Fibroblast of mammary gland (primary cell): ENCODE measurements at places on chromosomes 13 and 19.

DNA sequence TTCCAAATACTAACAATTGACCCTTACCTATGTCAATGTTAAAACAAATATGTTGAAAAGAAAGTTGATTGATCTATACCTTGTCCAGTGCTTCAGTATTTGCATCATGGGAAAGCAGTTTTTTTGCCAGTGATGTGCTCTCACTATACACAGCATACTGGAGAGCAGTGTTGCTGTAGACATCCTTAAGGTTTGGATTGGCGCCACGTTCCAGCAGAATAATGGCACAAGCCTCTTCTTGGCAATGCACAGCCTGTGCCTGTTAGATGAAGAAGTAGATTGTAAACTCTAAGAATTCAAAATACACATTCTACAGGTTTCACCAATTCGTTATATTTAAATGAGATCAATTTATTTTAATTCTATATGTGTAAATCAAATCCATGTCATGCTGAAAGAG is 43.9 kb upstream of the C1QTNF9B start:
- DNase-seq: no peak

DNA sequence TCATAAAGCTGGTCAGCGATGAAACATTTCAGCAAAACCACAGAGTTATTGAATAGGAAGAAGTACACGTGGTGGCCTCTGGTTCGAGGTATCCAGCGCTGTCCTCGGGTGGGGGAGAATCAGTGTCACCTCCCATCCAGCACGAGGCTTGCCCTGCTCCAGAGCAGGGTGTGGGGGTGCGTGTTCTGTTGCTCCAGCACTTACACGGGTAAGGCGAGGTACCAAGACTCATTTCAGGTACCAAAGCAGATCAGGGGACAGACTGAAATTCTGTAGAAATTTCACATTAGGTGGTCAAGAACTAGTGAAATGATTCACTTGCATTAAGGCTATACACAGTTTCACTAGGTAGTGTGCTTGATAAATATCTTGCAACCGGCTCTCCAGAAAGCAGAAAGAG is 164.2 kb upstream of the SOX1 start:
- no peak for DNase-seq

DNA sequence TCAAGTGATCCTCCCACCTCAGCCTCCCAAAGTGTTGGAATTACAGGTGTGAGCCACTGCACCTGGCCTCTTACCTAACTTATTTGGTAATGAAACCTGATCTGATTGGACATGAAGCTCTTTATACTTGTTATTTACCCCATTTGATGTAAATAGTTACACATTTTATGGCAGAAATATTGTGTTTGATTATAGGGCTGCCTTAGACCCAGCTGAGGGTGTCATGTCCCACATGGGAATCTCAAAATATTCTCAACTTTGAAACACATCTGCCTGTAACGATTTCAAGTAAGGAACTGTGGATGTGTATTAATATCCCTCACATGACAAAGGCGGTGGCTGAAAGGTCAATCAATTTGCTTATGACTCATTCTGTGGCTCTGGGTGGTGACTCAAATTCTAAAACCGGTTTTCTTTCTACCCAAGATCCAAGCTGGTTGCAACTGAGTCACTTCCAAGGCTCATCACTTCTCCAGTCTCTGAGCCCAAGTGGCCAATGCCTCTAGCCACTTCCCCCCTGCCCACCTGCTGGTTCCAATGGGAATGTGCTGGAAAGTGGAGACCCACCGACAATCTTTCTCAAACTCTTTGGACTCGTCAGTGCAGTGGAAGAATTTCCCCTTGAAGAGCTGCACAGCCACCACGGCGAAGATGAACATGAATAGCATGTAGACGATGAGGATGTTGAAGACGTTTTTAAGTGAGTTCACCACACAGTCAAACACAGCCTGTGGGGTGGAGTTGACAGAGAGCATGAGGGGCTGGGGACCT is 110.9 kb downstream of the IER2 start:
- DNase-seq: peak; percentile 95

DNA sequence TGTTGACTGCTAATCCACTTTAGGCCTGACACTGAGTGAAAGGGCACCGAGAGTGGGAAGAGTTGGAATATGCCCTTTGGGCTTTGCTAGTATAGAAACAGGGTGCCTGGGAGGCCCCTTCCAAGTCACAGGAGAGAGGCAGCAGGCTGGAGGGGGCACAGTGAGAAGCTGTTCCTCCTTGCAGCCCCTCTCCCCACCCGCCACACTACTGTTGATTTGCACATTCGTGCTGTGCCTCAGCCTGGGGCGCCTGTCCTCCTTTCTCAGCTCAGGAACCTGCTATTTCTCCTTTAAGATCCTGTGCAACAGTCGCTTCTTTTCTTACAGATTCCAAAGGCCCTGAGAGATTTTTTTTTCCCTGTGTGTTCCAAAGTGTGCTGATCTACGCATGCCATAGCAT is 2.8 kb upstream of the B3GLCT start:
- no peak for DNase-seq

DNA sequence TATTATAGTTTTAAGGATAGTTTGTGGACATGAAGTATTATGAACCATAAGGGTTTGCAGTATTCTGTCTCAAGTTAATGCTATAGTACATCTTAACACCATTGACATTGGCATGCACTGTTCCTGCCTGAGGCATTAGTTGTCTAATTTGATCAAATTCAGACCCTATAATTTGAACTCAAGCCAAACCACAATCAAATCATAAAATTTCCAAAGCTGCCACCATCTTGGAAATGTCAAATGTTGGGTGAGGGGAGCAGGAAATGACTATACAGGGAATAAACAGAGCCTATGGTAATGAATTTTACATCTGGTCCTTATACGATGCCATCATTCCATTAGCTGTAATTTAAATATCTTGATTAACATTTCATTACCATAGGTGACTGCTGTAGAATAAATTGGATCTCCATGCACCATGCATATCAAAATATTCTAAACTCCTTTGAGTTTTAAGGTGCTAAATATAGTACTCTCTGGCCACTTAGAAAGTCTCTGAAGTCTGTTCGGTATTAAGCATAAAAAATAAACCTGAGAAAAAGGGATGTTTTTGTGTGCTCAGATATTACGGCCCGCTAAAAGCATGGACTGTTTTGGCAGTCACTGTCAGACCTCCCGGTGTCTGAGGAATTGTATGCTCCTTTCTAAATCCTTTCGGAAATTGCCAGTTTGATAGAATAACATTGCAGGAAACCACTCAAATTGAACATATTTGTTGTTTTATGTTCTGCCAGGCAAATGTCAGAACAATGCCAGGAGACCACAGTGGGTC is 257.7 kb downstream of the SPRY2 start:
- peak; percentile 69 for DNase-seq

- DNase-seq: no peak
Observed at GRCh38 chr13:45105895-45106294, 14.4 kb upstream of the GTF2F2 start.

DNA sequence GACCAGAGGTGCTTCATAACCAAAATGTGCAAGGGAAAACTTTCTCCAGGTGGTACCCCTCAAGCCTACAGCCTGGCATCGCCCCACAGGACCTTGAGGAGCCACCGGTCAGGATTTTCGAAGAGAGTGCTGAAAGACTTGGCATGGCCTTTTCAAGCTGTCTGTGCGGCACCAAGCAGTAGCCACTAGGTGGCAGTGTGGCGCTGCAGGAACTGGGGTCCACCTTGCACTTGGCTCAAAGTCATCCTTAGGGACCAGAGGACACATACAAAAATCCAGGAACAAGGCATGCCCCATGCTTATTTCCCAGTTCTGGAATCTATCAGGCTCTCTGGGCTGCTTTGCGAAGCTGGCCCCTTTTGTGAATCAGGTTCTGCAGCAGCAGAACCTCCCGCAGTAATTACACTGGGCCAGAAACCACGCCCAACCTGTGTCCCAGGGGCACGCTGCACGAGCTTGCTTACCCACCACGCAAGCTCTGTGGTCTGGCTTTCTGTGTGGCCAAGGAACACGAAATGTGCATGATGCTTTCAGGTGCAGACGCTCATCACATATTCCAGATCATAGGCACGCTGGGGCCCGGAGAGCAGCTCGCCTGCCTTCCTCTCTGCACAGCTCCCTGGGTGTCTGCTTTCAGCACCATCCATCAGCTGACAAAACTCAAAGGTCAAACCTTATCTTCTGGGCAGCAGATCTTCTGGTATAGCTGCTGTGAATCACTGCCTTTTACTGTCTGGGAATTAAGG is 87.2 kb downstream of the SLC7A1 start:
- peak; percentile 84 for DNase-seq

DNA sequence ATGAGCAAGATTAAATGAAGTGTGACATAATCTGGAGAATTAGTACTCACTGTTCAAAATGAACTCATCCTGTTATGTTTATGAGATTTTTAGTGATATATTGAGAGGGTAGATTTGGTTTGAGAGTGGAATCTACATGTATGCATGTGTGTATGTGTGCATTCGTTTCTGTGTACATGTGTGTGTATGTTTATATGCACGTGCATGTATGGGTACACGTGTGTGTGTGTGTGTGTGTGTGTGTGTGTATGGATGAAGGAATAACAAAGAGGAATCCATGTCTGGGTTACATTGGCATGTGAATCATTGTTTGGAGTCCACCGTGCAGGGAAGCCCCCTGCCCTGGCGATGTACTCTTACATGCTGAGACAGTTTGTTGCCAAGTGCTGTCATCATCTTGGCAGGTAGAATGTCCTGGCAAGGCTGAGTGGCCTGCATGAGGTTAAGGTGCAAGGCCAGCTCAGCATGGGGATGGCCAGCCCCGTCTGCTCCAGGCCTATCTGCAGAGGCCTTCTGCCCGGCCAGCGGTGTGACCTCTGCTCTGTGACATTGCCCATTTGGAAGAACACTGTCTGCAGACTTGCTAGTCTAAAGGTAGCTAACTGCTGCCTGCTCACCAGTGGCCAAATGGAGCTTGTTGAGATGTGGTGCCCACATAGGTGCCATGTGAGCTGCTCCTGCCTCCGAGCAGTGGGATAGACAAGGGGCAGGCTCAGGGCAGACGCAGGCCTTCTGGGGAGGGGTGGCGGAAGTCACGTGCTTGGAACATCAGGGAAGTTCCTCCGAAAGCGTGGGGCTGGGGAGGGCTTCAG is 222.3 kb downstream of the TEX29 start:
- DNase-seq: no peak

- DNase-seq: peak; percentile 21
Observed at GRCh38 chr19:10166046-10166445, 28.7 kb downstream of the DNMT1 start.

DNA sequence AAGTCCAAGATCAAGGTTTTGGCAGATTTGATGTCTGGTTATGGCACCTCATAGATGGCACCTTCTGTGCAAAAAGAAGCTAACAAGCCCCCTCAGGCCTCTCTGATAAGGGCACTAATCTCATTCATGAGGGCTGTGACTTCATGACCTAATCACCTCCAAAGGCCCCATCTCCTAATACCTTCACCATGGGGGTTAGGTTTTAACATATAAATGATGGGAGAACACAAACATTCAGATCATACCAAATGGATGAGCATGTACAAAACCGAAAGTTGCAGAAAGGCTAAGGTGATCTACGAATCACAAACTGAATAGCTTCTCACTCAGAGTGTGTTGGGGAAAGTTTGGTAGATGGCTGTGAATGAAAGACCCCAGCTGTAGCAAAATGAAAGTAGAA is 217.4 kb downstream of the TBC1D4 start:
- DNase-seq: no peak

GRCh38 chr13:58313219-58313618 is 681.7 kb downstream of the PCDH17 start:
- no peak for DNase-seq

DNA sequence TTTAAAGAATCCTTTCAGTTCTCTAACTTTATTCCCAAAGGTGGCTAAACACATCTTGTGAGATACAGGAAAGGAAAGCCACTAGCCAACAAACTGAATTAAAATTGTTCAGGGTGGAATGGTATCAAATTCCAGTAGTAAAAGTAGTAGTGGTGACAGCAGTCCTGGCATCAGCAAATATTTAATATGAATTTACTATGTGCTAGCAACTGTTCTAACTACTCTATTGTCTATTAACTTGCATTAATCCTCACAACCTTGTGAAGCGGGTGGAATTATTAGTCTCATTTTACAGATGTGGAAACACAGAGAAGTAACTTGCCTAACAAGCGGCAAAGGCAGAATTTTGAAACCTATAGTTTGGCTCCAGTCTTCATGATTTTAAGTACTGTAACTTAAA is 130.1 kb downstream of the KLF12 start:
- DNase-seq: no peak

GRCh38 chr13:99956473-99957349 is 14.9 kb downstream of the ZIC5 start:
- DNase-seq: no peak

GRCh38 chr13:106562301-106562700 is 5.6 kb downstream of the ARGLU1 start:
- DNase-seq: peak; percentile 42

DNA sequence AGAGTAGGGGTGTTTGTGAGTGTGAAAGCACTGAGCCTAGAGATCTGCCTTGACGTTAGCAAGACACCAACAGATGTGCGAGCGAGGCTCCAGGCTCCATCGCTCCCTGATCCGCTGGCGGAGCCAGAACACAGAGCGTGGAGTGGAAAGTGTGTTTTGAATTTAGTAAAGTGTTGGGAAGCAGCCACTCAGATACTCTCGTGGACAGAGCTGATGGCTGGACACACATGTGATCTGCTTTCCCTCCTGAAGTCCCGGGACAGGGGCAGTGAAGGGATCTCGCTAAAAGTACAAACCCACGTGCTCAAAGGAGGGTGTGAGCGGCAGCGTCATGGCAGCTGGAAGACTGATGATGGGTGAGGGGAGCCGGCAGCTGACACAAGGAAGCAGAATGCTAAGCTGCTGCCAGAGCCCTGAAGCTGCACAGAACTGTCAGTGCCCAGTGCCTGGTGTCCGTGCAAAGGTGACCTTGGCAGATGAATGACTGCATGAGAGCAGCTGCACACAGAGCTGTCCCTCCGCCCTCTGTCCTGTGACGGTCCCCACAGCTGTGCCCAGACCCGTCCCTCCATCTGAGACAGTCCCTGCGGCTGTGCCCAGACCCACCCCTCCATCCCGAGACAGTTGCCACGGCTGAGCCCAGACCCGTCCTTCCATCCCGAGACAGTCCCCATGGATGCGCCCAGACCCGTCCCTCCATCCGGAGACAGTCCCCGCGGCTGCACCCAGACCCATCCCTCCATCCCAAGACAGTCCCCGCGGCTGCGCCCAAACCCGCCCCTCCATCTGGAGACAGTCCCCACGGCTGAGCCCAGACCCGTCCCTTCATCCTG is 29.6 kb upstream of the TMEM255B start:
- peak; percentile 32 for DNase-seq

- DNase-seq: no peak
Observed at GRCh38 chr19:10981252-10981895, 20.5 kb downstream of the SMARCA4 start.

DNA sequence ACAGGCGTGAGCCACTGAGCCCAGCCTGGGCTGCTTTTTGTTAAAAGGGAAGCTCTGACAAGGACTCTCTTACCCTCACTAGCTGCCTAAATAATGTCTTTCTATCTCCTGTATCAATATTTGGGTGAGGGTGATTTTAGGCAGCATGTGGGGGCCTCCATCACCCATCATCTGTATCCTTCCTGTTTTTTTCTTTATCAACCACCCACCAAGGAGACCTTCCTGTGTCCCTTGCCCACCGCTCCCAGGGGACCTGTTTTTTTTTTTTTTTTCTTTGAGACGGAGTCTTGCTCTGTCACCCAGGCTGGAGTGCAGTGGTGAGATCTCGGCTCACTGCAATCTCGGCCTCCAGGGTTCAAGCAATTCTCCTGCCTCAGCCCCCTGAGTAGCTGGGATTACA is 5.4 kb upstream of the NDUFB7 start:
- no peak for DNase-seq
